ENCODE measurements at places on chromosomes 2 and 18.

DNA sequence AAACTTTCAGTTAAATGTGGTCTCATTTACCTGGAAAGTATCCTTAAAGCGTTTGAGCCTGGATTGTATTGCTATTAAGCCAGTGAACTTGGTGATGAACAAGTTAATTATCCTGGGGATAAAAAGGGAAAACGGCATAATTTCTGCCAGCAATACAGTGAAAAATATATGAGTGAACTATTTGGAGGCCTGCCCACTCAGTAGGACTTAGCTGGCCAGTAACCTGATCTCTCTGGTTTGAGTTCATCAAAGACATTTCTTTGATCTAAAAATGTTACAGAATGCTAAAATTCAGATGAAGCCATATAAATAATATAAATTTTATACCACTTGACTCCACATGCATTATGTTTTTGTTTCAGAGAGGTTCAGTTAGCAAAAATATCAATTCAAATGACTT, 241.1 kb upstream of the VWC2L start:
- DNase-seq: no peak

- peak; percentile 33 for DNase-seq
These were observed 19.8 kb downstream of the MAP4K4 start for GRCh38 chr2:101717071-101717845.

DNA sequence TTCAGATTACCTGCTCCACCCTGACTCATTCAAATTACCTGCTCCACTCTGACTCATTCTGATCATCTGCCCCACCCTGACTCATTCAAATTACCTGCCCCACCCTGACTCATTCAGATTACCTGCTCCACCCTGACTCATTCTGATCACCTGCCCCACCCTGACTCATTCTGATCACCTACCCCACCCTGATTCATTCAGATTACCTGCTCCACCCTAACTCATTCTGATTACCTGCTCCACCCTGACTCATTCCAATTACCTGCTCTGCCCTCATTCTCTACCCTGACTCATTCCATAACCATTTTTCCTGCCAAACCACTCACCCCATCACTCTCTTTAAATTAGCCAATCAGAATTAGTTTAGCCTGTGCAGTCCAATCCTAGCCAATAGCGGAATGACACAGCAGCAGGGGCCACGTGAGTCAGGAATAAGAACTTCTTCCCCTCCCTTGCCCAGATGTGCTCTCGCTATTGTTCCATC, 26.2 kb downstream of the CFAP53 start:
- no peak for DNase-seq

DNA sequence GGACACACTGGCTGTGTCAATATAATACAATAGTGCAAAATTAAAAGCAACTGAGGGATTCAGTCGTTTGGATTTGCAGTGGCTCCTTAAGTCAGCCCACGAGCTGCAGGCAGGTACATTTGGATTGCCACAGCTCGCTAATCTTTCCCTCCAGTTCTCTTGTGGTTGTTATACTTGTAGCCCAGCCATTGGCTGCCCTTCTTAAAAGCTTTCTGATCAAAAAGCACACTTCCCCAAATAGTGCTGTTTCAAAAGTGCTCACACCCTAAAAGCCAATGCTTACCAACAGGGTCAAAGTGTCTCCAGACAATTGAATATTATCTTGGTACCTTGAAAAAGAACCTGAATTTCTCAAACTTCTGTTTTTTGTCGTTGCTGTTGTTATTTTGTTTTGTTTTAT, 404.7 kb upstream of the FAM98A start:
- no peak for DNase-seq

GRCh38 chr2:184413671-184414229, 184.6 kb upstream of the ZNF804A start:
- no peak for DNase-seq

DNA sequence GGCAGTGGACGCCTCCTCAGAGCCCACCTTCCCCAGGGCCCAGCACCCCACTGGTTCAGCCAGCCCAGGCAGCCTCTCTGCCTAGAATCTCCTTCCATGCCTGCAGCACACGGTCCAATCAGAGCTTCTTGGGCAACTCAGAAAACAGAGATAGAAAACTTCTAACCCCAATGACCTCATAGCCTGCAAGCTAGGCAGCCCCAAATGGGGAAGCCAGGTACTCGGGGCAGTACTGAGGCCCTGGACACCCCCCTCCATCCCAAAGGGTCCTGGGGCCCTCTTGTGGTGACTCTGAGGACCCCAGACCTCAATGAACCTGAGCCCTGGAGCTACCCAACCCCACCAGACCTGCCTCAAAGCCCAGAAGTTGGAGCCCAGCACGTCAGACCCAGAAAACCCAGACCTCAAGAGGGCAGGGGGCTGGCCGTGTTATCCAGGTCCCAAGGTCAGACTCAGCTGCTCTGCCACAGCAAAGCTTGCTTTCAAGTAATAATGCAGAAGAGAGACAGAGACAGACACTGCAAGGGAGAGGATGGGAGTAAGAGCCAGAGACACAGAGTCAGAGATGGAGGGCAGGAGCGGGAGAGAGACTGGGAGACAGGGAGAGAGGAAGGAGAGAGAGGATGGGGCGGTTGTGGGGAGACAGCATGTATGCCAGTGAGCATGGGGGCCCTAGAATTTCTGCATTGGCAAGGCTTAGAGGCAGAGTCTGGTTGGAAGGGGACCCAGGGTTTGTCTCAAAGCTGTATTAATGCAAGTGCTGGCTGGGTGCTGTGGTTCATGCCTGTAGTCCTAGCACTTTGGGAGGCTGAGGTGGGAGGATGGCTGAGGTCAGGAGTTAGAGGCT, 28.2 kb downstream of the SERTAD2 start:
- peak; percentile 40 for DNase-seq

DNA sequence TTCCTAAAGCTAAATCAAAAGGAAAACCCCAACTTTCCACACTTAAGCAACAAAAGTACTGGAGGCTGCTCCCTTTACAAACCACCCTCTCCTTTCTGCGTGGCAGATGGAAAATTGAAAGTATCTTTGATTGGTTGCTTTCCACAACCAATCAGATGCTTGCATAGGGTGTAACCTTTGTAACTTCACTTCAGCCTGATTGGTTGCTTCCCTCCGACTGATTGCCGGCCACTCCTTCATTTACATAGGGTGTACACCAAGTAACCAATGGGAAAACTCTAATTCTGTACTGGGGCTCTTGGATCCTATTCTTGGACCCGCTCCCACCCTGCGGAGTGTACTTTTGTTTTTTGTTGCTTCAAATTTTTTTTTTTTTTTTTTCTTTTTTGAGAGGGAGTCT, 297.7 kb downstream of the NCKAP5 start:
- DNase-seq: no peak

- DNase-seq: peak; percentile 93
These were observed 24.3 kb downstream of the INPP5D start for GRCh38 chr2:233084488-233084887.

- DNase-seq: no peak
These were observed 1899.8 kb upstream of the PIK3C3 start for GRCh38 chr18:40055262-40055661.

GRCh38 chr2:224910574-224910925, 131.7 kb downstream of the DOCK10 start:
- DNase-seq: no peak

DNA sequence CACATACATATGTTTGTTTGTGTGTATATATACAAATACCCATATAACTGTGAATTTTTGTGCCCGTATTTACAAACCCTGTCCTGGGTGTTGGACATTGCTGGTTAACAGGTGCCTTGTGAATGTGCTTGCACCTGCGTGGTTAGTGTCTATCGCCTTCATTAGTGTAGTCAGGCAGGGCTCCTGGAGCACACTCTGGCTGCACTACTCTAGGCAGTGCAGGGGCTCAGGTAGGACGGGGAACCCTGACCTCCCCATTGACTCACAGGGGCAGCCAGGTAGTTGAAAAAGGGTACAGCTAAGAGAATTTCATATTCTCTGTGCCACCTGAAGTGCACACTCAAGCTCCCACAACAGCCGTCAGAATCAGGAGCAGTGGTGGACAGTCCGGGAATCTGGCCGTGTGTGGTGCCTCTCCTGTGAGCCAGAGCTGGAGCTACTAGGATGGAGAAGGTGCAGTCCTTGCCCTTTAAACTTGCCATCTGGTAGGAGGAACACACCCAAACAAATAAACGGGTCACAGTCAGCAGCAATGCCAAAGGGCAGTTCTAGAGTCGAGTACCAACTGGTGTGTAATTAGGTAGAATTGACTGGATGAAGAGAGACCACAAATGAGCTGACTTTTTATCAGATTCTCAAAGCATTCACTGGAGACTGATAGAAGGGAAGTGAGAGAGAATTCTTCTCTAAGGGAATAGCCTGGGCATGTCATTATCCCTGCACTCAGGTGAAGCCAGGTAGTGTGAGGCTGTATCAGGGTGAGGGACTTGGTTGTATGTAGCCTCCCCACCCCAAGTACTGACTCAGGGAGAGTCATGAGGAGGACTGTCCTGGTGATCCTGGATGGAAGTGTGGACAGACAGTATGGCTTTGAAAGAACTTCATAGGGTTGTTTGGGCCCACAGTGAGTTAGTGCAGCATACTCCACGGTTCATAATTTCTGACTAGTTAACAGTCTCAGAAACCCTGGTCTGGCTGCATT, 44.1 kb downstream of the FARP2 start:
- DNase-seq: no peak

DNA sequence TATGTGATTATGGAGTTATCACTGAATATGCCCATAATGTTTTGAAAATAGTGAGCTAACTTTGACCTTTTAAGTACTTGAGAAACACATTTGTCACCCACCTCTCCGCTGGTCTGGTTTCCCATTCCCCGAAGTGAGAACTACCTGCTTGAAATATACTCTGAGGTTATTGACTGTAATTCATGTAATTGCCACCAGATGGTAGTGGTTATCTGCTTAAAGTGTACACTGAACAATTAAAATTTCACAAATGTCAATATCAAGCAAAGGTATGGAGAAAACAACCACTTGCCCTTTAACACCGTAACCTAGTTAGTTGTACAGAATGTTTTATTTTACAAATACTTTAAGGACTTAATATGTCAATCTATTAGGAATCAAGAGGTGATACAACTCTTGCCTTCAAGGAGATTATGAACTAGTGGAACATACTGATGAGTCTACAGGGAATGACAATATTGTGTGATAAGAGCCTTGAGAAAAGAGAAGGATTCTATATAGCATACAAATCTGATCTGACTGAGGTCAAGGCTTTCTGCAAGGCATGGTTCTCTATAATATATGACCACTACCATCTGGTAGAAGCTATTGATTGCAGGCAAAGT, 316.8 kb upstream of the KCNH7 start:
- DNase-seq: peak; percentile 59

GRCh38 chr18:56835331-56835730, 184.2 kb downstream of the WDR7 start:
- DNase-seq: no peak

GRCh38 chr2:18645315-18645714, 55.9 kb upstream of the NT5C1B start:
- DNase-seq: no peak

GRCh38 chr2:136254681-136255080, 136.7 kb upstream of the CXCR4 start:
- no peak for DNase-seq

- DNase-seq: no peak
These were observed 28.5 kb upstream of the AQP4 start for GRCh38 chr18:26893996-26894395.

DNA sequence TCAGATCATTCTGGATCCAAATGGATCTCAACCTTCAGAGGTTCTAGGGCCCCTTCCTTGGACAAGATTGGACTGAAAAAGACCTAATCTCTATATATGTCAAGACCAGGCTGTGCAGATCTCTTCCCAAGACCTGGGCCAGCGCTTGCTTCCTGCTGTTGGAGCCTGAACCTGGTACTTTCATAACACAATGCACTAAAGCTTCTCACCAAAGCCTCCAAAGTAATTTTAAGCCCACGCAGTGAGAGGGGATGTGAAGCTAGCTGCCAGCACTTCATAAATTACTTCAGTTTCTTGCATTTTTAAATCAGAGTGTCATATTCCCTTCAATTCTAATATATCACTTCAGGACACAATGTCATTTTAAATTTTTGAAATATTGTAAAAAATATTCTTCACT, 50.7 kb downstream of the LRRC30 start:
- no peak for DNase-seq

- no peak for DNase-seq
These were observed 111.5 kb upstream of the SULT1C3 start for GRCh38 chr2:108128249-108128648.

GRCh38 chr2:157244691-157245090, 12.8 kb upstream of the GALNT5 start:
- no peak for DNase-seq

- no peak for DNase-seq
These were observed 26.9 kb upstream of the UBE2E3 start for GRCh38 chr2:180953550-180953949.

GRCh38 chr2:232772531-232772930, 3.8 kb downstream of the KCNJ13 start:
- DNase-seq: no peak

- no peak for DNase-seq
These were observed 187.4 kb downstream of the CCDC102B start for GRCh38 chr18:68985172-68985820.

DNA sequence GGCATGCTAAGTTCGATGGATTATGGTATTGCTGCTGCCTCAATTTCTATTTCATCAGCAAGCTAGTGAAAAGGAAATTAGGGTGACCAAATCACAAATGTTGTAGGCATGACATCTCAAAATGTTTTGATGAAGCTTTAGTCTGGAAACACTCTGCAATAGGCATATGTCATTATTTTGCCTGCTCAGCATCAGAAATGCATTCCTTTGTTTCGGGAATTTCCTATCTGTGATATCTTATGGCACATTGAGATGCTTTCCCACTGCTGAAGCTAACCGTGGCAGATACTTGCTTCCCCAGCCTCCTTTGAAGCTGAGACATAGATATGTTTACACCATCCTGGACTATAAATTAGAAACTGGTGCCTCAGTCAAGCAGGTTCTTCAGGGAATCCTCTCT, 119.7 kb downstream of the CDC42EP3 start:
- DNase-seq: no peak

DNA sequence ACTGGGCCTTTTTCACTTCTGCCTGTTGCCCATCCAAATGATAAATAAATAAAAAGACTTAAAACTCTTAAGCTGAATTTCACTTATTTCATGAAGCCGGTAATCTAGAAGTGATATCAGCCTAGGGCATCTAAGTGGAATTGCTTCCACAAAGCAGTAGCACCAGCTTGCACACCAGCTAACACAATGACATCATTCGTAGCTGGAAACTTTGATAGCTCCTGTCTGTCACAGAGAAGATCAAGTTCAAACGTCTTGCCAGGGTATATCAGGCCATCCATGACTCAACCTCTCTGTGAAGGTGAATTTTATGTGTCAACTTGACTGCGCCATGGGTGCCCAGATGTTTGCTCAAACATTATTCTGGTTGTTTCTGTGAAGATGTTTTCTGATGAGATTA, 161.7 kb upstream of the MYT1L start:
- no peak for DNase-seq

All from common myeloid progenitor, CD34-positive (primary cell).